ENCODE measurements at places on chromosomes 13 and 19. TPM values are rescaled to one million over a fixed set of nuclear protein-coding genes. Genes with fewer than 3 reads are reported as not detected.

NLRP5 gene
- total RNA-seq: not detected

METTL21C gene
- 1.8 TPM for total RNA-seq

MPV17L2 gene
- 4.4 TPM for total RNA-seq

PCDH20 gene
- not detected for total RNA-seq

GPR108 gene
- 33.4 TPM for total RNA-seq

ZNF729 gene
- not detected for total RNA-seq

RDH8 gene
- total RNA-seq: not detected

ALG11 gene
- 36.3 TPM for total RNA-seq

FOSB gene
- 0.33 TPM for total RNA-seq

PSG7 gene
- total RNA-seq: not detected

CYP4F2 gene
- not detected for total RNA-seq

ZNF283 gene
- total RNA-seq: 29.9 TPM

BCL2L12 gene
- total RNA-seq: 6.1 TPM

CNN1 gene
- total RNA-seq: 2.2 TPM

C1QTNF9B gene
- total RNA-seq: not detected

PRR19 gene
- total RNA-seq: 0.90 TPM

PTH2 gene
- not detected for total RNA-seq

SERPINE3 gene
- total RNA-seq: not detected

CDX2 gene
- total RNA-seq: not detected

HCN2 gene
- 0.08 TPM for total RNA-seq

SCN1B gene
- total RNA-seq: 12.1 TPM

F10 gene
- total RNA-seq: 2.7 TPM

URAD gene
- not detected for total RNA-seq

VSTM2B gene
- total RNA-seq: not detected

SYNGR4 gene
- not detected for total RNA-seq

ACER1 gene
- total RNA-seq: not detected

CYP4F12 gene
- total RNA-seq: not detected

ERICH4 gene
- not detected for total RNA-seq

CYP4F8 gene
- total RNA-seq: not detected

CLEC17A gene
- 0.09 TPM for total RNA-seq

C1QTNF9 gene
- not detected for total RNA-seq

CXCL17 gene
- total RNA-seq: not detected

BEST2 gene
- total RNA-seq: not detected

MEDAG gene
- 325 TPM for total RNA-seq

ZNF808 gene
- 23.6 TPM for total RNA-seq

COX6B2 gene
- not detected for total RNA-seq

C19orf85 gene
- total RNA-seq: not detected

PBX4 gene
- total RNA-seq: 0.33 TPM

FAM216B gene
- not detected for total RNA-seq

NOVA2 gene
- 0.27 TPM for total RNA-seq

HIPK4 gene
- not detected for total RNA-seq

UBE2S gene
- total RNA-seq: 22.6 TPM

KCNJ14 gene
- 1.3 TPM for total RNA-seq

CDK8 gene
- 13.6 TPM for total RNA-seq

KLK1 gene
- total RNA-seq: not detected

C2CD4C gene
- total RNA-seq: not detected

RHPN2 gene
- 0.90 TPM for total RNA-seq

ZNF700 gene
- total RNA-seq: 7.9 TPM

CYP2A7 gene
- not detected for total RNA-seq

ZNF837 gene
- 3.4 TPM for total RNA-seq

ELF1 gene
- 51.0 TPM for total RNA-seq

ZNF600 gene
- total RNA-seq: 3.8 TPM

NALCN gene
- 3.1 TPM for total RNA-seq
